Glutamatergic neuron (in vitro differentiated cells): ENCODE measurements at places on chromosomes 11 and 22. TPM values are rescaled to one million over a fixed set of nuclear protein-coding genes. Genes with fewer than 3 reads are reported as not detected.

DNA sequence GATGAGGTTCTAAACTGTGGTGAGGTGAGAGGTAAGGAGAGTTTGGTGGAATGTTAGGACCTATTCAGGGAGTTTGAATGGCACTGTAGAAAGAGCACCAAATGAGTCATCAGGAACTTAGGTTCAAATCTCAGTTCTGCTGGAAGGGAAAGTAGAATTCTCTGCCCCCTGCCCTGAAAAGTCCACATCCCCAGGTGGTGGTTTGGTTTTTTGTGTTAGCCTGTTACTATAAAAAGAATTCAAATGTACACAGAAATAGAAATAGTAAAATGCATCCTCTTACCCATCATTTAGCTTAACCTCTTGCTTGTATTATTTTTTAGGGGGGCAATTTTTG is 20.2 kb downstream of the PPFIBP2 start:
- no peaks in the 10 kb centered on the region for H3K36me3 ChIP-seq
- no peak overlapping the region for H3K27ac ChIP-seq
- H3K4me1 ChIP-seq, result no peaks in the 10 kb centered on the region
- DNase-seq, result no peak
- peaks cover 6% of the 10 kb centered on the region for H3K27me3 ChIP-seq

DNA sequence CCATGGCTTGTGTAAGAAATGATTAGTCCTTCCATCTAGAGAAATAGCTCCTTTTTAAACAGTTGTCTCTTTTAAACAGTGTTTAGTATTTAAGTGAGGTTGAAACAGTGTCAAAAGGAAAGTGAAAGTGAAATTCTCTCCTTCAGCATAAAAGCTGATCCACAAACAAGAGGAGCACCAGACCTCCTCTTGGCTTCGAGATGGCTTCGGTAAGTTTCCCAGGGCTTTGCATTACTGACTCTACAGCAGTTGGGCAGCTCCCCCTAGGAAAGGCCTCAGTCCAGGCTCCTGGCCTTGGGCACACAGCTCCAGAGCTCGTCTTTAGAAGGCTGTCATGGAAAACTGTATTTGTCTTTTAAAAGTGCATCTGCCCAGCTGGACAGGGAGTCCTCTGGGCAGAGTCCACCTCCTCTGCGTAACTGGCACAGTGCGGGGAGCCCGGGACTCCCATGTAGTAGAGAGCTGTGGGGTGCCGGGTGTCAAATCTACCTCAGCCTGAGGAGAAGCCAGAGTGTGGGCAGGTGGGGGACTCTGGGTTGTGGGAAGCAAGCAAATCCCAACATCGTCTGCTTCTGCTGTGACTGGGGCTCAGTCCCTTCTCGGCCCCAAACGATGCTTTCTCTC is at the start of gene PLAAT4:
Gene PLAAT4 (plus strand): TSS at position 140 of the 624 bp plus-strand sequence. CDS start 61 bp downstream, at position 201.
- H3K4me1 ChIP-seq, result peaks cover 24% of the 10 kb centered on the region
- H3K36me3 ChIP-seq, result no peaks in the 10 kb centered on the region
- peak within 1 kb of the TSS; percentile 12 for H3K4me3 ChIP-seq
- DNase-seq, result no peak

- no peak overlapping the region for H3K27ac ChIP-seq
- H3K27me3 ChIP-seq, result peaks cover 2% of the 10 kb centered on the region
- no peak overlapping the region for H3K4me3 ChIP-seq
- DNase-seq, result peak; percentile 56
- H3K36me3 ChIP-seq, result peaks cover 5% of the 10 kb centered on the region
Measured at GRCh38 chr11:71580057-71581003, 2.3 kb downstream of the KRTAP5-11 start.

GRCh38 chr11:121654259-121654842 is 201.6 kb upstream of the SORL1-AS1 start:
- peaks cover 22% of the 10 kb centered on the region for H3K4me1 ChIP-seq
- no peaks in the 10 kb centered on the region for H3K36me3 ChIP-seq

GRCh38 chr22:46861468-46862367 is 99.3 kb downstream of the TBC1D22A start:
- no peaks in the 10 kb centered on the region for H3K4me1 ChIP-seq
- no peak overlapping the region for H3K27ac ChIP-seq
- H3K27me3 ChIP-seq, result peaks cover 4% of the 10 kb centered on the region
- H3K4me3 ChIP-seq, result no peak overlapping the region
- H3K36me3 ChIP-seq, result peaks cover 6% of the 10 kb centered on the region

DNA sequence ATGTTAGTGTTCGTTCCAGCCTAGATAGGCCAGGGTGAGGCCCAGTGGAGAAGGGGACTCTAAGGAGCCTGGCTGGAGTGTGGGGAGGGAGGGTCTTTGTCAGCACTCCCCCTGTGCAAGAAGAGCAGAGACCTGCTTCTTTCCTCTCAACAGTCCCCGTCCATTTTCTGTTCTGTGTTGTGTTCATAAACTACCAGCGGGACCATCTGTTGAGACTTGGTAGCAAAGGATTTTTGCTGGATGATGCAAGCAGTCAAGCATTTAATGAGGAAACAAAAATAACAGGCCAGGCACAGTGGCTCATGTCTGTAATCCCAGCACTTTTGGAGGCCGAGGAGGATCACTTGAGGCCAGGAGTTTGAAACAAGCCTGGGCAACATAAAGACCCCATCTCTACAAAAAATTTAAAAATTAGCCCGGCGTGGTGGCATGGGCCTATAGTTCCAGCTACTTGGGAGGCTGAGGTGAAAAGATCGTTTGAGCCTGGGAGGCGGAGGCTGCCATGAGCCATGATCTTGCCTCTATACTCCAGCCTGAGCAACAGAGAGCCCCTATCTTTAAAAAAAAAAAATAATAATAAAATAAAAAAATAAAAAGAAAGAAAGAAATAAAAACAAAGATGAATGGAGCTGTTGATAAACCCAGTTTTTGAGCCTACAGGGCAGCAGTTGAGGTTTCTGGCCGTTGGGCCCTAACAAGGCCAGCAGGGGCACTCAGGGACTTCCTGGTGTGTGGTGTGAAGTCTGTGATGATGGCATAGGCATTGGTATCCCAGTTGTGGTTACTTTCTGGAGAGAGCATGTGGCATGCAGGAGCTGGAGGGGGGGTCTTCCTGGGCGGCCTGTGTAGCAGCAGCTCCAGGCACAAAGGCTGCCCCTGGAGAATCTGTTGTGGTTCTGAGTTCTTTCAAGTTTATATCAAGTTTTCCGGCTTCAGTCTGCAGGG is 1.7 kb upstream of the TXNRD2 start:
- peaks cover 20% of the 10 kb centered on the region for H3K4me1 ChIP-seq
- H3K27ac ChIP-seq, result peak overlapping the region; percentile 95
- H3K27me3 ChIP-seq, result peaks cover 13% of the 10 kb centered on the region
- no peak for DNase-seq

DNA sequence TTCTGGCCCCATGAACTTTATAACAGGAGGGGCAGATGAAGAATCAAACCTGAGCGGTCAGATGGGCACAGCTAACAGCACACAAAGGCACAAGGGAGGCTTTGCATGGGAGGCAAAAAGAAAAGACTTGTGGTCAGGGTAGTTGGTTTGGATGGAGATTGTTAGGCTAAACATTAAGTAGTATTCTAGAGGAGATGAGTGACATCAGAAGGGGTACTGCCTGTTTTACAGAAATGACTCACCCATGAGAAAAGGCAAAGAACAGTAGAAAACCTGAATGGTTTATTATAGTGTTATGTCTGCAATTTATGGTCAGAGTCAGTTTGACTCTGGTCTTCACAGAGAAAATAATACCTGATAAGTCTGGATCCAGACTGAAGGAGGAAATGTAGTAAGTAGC is 129.8 kb upstream of the KIRREL3 start:
- H3K36me3 ChIP-seq, result peaks cover 10% of the 10 kb centered on the region
- no peak for DNase-seq
- no peaks in the 10 kb centered on the region for H3K27me3 ChIP-seq
- H3K4me1 ChIP-seq, result peaks cover 5% of the 10 kb centered on the region

DNA sequence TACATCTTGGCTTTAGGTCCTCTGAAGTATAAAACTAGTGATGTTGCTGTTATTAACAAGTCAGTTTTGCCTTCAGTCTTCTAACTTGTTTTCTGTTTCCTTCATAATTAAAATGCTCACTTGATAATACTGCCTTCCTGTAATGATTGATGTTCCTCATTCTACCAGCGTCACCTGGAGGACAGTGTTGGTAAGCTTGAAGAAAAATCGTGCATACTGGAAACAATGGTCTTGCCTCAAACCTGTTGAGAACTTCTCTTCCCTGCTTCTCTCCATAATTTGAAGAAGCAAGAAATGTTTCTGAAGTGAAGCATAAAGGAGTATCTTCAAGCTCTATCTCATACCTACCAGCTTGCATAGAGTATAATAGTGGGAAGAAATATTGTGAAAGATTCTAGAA is 3.0 kb downstream of the YWHAH start:
- peaks cover 23% of the 10 kb centered on the region for H3K4me1 ChIP-seq
- H3K36me3 ChIP-seq, result no peaks in the 10 kb centered on the region
- peak overlapping the region; percentile 70 for H3K4me3 ChIP-seq
- DNase-seq, result no peak

GRCh38 chr22:50568626-50569025 is 5.9 kb upstream of the SYCE3 start:
- DNase-seq, result no peak
- H3K27me3 ChIP-seq, result peaks cover 2% of the 10 kb centered on the region
- H3K4me3 ChIP-seq, result no peak overlapping the region

DNA sequence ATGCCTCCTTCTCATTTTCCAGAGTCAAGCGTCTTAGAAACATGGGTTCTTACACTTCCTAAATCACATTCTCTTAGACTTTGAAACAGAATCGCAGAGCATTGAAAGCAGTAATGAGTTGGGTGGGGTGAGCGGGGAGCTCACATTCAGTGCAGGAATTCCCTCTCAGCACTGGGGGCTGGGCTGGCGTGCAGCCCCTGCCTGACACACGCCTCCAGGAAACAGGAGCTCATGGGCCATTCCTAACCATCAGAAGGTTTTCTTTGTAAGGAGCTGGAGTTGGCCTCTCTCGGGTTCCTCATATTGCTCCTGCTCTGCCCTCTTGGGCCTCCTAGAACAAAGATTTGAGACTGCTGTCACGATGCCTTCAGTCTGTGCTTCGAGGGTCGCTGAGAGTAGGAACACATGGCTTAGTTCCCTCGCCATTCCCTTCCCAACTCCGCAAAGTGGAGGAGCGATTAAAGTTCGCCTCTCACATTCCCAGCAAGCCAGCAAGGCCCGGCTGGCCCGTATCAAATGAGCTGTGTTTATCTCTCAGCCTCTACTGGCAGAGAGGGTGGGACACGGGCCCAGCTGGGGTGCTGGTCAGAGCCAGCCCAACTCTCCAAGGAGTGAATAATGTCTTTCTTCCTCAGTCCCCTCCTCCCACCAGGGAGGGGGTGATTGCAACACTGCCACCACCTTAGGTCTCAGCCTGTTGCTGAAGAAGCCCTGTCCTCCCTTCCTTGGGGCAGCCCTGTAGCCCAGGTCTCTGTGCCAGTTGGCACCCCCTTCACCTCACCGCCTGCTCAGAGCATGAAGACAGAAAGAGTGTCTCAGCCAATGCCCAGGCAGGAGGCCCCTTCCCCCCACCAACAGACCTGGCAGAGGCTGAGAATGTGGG is 10.4 kb downstream of the CHRDL2 start:
- H3K36me3 ChIP-seq, result peaks cover 3% of the 10 kb centered on the region
- no peak overlapping the region for H3K27ac ChIP-seq
- DNase-seq, result no peak
- H3K4me3 ChIP-seq, result no peak overlapping the region
- H3K4me1 ChIP-seq, result no peaks in the 10 kb centered on the region

DNA sequence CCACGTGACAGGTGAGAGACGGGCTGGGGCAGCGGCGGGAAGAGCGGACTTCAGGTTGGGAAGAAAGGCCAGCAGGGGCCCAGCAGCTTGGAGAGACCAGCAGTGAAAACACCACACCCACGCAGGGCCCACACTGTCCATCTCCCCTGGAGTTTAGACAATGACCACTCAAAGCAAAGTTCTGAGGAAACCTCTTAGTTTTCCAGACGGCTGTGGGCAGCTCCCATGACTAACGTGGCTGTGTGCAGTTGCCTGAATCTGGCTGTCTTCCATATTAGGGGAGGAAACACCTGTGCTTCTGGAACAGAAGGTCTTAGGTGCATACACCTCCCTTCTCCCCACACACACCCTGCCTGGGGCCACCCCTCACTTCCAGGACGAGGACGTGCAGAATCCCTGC is 70.6 kb upstream of the TTLL12 start:
- no peak overlapping the region for H3K4me3 ChIP-seq
- H3K27ac ChIP-seq, result no peak overlapping the region
- no peak for DNase-seq
- peaks cover 4% of the 10 kb centered on the region for H3K36me3 ChIP-seq

- no peak overlapping the region for H3K27ac ChIP-seq
- no peak overlapping the region for H3K4me3 ChIP-seq
- H3K27me3 ChIP-seq, result peaks cover 4% of the 10 kb centered on the region
- no peaks in the 10 kb centered on the region for H3K36me3 ChIP-seq
- DNase-seq, result no peak
Measured at GRCh38 chr11:46414879-46415278, 23.3 kb upstream of the CHRM4 start.

- no peak overlapping the region for H3K4me3 ChIP-seq
- no peak overlapping the region for H3K27ac ChIP-seq
- peaks cover 2% of the 10 kb centered on the region for H3K27me3 ChIP-seq
- no peaks in the 10 kb centered on the region for H3K36me3 ChIP-seq
- DNase-seq, result no peak
Measured at GRCh38 chr11:75105462-75105925, 8.8 kb upstream of the OR2AT4 start.

DNA sequence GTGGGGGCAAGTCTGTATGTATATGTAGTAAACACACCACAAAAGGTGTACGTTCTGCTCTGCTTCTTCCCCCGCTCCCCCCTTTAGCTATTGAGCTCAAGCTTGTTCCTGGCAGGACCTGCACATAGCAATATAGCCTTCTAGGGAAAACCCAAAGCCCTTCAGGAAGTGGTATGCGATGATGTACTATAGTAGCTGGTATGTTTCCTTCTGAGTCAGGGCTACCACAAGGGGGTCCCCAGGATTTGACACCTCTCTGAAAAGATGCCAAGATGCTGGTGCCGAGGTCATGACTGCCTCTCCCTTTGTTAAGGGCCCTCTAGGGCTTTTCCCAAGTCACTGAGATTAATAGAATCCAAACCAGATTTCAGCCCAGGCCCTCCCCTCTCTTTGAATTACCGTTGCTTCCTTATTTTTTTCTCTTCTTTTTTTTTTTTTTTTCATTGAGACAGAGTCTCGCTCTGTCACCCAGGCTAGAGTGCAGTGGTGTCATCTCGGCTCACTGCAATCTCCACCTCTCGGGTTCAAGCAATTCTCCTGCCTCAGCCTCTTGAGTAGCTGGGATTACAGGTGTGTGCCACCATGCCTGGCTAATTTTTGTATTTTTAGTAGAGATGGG is 268.4 kb downstream of the ETS1 start:
- no peaks in the 10 kb centered on the region for H3K27me3 ChIP-seq
- DNase-seq, result no peak
- peaks cover 12% of the 10 kb centered on the region for H3K36me3 ChIP-seq
- no peak overlapping the region for H3K4me3 ChIP-seq
- no peaks in the 10 kb centered on the region for H3K4me1 ChIP-seq

Gene CHEK1
- total RNA-seq, result 23.1 TPM

Gene SCN4B
- total RNA-seq, result 2.9 TPM

Gene DSCAML1
- 0.07 TPM for total RNA-seq

Gene MUC6
- total RNA-seq, result not detected

Gene NLRP6
- not detected for total RNA-seq

Gene BATF2
- not detected for total RNA-seq

Gene OR4C11
- not detected for total RNA-seq

Gene POU2F3
- not detected for total RNA-seq
